ENCODE measurements at places on chromosomes 2 and 18. TPM values are rescaled to one million over a fixed set of nuclear protein-coding genes. Genes with fewer than 3 reads are reported as not detected.

The TCF7L1 gene
- total RNA-seq = 3.2 TPM

The ARHGAP15 gene
- total RNA-seq = 1.6 TPM

The R3HDM1 gene
- 22.7 TPM for total RNA-seq

The IMMT gene
- total RNA-seq = 125 TPM

The IL1RL2 gene
- total RNA-seq = 2.8 TPM

The ACMSD gene
- not detected for total RNA-seq

The HPCAL1 gene
- total RNA-seq = 85.7 TPM

The SAG gene
- 1.8 TPM for total RNA-seq

The APCDD1 gene
- 5.6 TPM for total RNA-seq
